ENCODE measurements at places on chromosomes 2 and 18.
A peak's percentile ranks its signal among the peaks of the same experiment; 100 is the strongest.

GRCh38 chr2:127721978-127722355, 20.7 kb downstream of the SFT2D3 start:
- DNase-seq: no peak

DNA sequence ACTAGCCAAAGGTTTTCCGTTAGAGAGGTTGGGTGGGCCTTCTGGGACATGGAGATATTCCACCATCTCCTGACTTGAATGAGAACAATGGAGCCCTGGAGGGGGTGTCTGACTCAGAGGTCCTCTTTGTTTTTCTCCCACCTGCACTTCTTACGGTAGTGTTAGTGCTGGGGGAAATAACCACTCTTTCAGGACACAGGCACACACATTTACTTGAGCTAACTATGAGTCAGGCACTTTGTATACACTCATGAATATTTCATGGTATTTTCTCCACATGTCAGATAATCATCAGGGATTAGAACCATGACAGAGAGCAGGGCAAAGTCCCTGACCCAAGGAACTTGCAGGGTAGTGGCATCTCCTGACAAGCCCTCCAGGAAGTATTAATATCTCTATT, 439.1 kb downstream of the TSN start:
- DNase-seq: no peak

DNA sequence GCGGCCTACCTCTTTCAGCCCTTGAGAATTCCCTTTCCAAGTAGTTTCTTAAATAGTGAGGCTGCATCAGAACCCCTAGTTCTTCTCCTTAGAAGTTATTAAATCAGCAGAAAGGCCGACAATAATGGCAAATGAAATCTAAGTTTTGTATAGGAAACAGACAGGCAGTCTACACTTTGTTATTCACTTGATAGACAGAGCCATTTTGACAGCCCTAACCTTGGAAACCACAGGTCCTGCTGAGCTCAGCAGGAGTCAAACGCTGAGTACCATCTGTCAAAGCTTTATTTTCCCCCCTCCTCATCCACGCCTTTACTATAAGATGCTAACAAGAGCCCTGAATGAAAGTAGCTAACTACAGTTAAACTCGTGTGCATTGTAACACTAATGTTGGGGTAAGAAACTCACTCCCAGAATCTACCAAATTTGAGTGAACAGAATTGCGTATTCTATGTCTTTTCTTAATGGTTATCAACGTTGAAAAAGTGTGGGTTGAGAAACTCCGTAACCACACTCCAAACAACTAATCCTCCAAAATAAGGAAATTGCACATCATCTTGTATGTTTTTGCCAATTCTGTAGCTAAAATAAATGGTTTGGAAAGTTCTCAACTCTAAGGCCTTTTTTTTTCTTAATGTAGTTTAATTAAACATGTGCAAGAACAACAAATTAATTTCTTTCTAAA, 90.6 kb upstream of the EFEMP1 start:
- DNase-seq: peak; percentile 74

DNA sequence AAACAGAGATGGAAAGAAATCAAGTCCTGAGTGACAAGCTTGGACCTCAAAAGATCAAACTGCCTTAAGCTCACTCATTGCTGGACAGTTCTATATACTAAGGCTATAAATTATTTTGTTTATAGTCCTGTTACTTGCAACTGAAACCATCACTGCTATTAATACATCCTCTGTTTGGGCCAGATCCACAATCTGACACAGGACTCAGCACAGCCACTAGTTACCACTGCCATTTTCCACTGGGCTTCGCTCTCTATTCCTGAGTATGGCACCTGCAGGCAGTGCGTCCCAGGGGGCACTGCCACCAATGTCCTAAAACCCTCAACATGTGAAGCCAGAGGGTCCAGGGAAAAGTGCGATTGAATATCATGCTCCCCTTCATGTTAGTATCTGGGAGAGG, 52.3 kb downstream of the CYP26B1 start:
- DNase-seq: no peak

- peak; percentile 53 for DNase-seq
Measured at GRCh38 chr2:182649316-182649715, 66.7 kb upstream of the DNAJC10 start.

DNA sequence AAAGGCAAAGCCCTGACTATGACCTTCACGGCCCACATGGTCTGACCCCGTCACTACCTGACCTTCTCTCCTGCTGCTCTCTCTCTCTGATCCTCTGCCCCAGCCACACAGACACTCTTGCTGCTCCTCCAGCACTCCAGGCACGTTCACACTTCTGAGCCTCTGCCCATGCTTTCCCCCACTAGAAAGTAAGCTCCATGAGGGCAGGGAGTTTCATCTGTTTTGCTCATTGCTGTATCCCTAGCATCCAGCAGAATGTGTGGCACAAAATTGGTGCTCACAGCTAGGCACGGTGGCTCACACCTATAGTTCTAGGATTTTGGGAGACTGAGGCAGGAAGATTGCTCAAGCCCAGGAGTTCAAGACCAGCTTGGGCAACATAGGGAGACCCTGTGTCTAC, 52.5 kb upstream of the STPG4 start:
- DNase-seq: no peak

- DNase-seq: no peak
Measured at GRCh38 chr2:226031647-226032501, 632.4 kb downstream of the NYAP2 start.

DNA sequence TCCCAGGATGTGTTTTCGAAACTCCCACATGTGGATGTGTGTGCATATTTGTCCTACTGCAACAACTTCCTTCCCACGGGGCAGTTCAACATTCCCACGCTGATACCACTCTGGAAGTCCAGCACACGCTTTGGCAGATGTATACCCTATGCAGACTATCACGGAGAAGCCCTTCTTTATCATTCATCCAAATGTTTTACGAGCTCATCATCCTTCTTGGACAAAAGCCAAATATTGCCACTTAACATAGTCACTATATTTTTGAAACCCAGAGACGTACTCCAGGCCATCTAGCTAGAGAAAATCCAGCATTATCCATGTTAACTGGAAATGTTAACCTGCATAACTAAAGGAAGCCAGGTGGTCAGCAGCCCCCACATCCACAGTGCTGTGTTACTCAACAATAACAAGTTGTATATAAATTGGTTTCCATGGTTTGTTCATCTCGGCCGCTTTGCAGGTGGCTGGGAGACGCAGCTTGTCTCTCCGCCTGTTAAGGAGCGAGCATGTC, 131.5 kb downstream of the ZNF532 start:
- DNase-seq: no peak

DNA sequence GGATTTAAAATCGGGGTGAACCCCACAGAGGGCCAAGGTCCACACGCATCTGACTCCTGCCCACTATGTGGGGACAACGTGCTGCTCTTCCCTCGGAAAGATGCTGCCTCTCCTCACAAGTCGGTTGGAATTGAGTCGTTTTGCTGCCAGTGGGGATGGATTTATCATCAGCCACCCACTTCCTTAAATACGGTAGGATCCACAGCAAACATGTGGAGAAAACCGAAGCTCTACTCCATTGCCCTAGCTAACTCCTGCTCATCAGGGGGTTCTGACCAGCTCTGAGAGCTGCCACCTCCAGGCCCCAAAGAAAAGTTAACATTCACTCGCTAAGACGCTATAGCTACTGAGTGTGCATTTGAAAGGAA, 80.9 kb downstream of the CHRNA1 start:
- no peak for DNase-seq

DNA sequence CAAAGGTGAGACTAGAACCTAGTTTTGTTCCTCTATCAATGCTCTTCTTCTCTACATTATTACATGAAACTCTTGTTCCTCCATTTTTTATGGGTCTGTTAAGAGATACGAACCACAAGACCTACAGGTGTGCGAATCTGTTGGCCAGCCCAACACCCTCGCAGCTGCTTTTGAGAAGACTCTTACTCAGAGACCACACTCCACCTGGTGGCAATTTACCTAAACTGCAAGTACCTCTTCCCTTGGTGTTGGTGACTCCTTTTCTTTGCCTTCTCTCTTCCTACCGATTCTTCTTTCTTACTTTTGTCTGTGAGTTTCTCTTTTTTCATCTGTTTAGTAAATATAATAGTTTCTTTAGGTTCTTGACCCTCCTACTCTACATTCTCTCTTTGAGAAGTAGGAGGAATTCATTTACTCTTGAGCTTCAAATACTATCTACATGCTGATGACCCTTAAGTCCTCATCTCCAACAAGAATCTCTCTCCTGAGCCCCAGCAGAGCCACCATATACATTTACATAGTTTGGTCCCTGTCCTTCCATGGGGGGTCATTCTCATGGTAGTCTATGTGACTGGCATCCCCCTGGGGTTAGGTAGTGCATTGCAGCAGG, 81.8 kb upstream of the GAREM1 start:
- DNase-seq: peak; percentile 56

- no peak for DNase-seq
Measured at GRCh38 chr18:40346146-40346545, 1608.9 kb upstream of the PIK3C3 start.

- DNase-seq: peak; percentile 55
Measured at GRCh38 chr2:62196278-62196901, 475 bp downstream of the B3GNT2 start.

DNA sequence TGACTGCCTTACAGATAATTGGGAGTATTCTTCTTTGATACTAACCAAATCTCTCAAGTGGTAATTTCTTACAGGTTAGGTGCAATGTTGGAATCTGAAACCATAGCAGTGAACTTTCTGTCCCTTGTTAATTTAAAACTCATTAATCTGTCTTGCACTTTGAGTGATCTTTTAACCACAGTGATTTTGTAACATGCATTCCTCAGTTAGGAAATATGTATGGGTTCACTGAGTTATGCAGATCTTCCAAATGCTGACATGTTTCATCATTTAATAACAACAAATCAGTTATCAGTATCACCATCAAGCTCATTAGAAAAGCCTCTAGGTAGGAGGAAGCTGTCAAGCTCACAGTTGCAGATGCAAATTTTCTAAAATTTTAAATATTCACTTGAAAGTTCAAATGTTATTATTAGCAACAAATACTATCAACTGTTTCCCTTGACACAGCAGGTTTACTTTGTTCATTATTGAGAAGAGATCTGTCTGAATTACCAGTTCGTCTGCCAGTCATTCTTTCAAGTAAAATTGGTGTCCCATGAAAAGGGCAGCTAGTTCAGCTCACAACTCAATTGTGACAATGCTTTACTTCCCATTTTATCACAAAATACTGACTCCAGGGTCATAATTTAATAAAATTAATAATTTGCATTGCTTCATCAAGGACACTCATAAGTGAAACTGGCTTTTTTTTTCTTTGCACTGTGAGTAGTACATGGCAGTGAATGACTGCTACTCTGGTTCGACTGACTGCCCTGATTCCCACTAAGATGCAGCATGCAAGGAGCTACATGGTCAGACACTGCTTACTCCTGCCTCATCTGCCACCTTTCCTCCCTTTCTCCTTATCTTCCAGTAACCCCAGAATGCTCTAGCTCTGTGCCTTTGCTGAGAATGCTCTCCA, 31.6 kb downstream of the SUCLG1 start:
- no peak for DNase-seq

GRCh38 chr18:11155034-11155759, 5.8 kb upstream of the PIEZO2 start:
- no peak for DNase-seq

DNA sequence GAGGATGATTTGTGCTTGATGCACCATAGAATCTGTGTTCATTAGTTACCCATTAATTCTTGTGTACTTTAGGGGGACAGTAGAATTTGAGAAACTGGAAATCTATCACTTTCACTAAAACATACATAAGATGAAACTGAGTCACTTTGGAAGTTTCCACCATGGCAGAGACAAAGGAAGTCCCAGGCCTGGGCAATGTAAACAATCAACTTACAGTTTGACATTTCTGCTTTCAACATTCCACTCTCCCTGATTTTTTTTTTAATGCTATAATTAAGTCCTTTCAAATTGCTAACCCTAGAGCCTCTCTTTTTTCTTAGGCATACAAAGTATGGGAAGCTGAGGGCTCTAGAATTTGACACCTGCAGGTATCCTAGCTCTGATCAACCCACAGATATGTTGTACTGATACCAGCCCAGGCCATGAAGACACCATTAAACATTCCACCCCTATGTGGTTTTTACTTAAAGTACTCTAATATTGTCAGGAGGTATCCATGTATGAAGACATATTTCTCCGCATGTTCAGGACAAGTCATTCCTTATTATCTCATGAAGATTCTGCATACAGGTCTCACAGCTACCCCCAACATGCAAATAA, 88.5 kb upstream of the GLS start:
- no peak for DNase-seq

DNA sequence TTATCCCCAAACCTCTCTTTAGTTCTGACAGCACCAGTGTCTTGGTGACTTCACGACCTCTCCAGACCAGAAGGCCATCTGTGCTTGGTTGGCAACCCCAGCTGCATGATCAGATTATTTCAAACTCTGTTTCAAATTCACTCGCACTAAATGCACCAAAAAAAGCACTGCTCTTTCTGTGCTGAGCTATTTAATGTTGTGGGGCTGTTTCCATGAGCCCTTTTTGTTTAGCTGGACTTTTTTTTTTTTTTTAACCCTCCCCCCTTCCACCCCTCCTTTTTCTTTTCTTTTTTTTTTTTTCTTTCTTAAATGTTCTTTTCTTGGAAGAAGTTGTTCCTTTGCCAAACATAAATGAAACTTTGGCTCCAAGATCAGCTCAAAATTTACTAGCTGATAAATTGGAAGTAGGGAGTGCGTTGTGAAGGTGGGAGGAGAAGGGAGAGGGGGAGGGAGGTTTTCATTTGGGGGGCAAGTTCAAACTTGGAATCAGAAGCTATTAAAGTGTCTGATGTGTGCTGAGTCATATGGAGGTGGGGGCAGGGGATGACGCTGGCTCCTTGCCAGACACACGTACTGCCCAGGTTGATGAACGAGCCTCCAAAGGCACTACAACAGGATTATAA, 543.0 kb upstream of the TNP1 start:
- DNase-seq: no peak

- no peak for DNase-seq
Measured at GRCh38 chr2:223046470-223047040, 5.4 kb upstream of the KCNE4 start.

DNA sequence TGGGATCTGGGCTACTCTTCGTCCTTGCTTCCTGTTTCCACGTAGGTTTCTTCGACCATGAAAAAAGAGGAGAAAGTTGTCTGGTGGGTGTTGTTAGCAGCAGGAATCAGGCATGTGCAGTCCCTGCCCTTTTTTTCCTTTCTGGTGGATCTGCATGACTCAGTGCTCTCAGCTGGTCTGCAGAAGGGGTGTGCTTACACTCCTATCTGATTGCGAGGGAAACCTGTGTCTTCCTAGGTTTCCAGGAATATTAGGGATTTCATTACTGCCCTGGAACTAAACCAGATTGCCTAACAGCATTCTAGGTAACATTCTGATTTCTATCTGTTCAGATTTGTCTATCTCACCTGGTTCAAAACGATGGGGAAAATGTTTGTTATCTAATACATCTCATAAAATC, 174.3 kb downstream of the CCDC102B start:
- no peak for DNase-seq

Measured in WERI-Rb-1 (cell line).